ENCODE measurements at places on chromosomes 13 and 19.

- DNase-seq = peak; percentile 90
Observed at GRCh38 chr13:48505597-48506091, 27.2 kb downstream of the RCBTB2 start.

DNA sequence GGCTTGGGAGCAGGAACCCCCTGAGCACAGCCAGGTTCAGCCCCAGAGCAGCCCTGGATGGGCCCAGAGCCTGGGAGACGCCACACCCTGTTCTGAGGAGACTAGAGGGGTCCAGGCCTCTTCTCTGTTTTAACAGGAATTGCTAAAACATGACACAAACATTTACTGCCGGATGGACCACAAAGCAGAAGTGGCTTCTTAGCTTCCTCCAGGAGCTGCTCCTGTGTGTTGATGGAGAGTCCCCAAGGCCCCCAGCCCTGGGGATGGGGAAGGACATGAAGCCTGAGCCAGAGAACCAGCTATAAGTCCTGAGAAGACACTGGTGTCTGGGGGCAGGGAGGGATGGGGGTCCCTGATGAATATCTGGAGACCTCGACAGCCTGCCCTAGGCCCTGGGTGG is 14.6 kb downstream of the CEACAM3 start:
- no peak for DNase-seq

- no peak for DNase-seq
Observed at GRCh38 chr13:98450539-98451111, 126.3 kb downstream of the STK24 start.

DNA sequence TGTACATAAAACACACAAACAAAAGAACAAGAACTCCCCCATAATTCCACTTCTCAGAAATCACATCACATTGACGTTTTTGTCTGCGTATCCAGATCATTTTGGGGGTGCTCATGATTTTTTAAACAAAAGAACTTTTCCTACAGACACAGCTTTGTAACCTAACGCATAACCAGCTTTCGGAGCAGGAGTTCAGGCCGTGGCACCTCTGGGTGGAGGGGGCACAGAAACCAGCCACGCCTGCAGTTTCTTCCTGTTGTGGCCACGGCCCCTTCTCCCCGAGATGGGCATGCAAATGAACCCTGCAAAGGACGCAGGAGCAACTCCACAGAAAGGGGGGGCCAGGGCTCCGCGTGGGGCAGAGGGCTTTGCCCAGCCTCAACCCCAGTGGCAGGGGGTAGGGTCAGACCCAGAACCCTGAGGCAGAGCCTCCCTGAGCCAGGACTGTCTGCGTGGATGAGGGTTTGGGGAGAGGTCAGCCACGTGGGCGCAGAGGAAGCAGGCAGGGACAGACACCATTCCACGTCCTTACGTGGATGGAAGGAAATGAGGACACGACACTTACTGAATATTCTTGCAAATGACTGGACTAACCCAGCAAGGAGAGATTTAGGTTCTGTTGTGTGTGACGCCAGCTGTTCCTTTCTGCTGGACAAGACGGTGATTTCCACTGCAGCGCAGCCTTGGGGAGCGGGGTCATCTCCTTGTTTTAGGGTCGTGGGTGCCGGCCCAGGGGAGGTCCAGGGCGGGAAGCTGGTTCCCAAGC is 64.4 kb downstream of the RASA3 start:
- DNase-seq = no peak

DNA sequence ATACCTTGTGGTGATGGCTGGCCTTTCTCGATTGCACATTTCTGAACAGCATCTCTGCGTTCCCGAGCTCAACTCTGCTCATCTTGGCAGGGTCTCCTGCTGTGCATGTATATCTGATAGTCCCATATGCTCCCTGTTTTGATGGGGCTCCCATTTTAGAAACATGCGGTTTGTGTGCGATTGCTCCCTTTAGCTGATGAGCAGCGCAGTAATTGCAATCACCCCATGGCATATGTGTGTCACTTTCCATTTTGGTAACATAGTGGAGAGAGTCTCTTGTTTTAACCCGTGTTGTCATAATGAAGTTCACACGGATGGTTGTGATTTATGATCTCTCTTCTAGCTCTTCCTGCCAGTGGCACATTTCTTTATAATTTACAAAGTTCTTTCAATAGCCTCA is 144.7 kb downstream of the MTUS2 start:
- DNase-seq = no peak

- no peak for DNase-seq
Observed at GRCh38 chr13:50586414-50587083, 256.9 kb downstream of the DLEU7 start.

DNA sequence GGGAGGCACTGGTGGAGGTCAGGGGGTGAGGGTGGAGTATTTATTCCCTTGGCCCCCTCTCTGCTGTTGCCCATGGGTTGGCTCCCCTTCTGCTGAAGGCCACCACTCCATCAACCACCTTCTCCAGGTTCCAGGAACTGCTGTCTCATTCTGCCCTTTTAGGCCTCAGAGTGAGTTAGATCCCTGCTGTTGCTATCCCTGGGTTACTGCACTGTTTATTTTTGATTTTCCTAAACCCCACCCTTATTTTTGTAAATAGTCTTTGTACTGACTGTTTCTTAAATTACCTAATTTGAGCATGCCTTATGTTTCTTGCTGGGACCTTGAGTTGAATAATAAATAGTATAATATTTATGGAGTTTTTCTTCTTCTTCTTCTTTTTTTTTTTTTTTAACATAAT is 132.8 kb downstream of the RGCC start:
- no peak for DNase-seq

GRCh38 chr19:43777163-43777695 is 3.5 kb downstream of the KCNN4 start:
- DNase-seq = peak; percentile 46

DNA sequence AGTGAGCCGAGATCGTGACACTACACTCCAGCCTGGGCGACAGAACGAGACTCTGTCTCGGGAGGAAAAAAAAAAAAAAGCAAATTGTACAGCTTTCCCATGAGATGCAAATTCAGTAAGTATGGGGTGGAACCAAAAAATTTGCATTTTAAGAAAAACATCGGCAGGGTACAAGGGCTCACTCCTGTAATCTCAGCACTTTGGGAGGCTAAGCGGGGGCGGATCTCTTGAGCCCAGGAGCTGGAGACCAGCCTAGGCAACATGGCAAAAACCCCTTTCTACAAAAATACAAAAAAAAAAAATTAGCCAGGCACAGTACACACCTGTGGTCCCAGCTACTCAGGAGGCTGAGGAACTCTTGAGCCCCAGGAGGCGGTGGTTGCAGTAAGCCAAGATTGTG is 91.2 kb downstream of the ELF1 start:
- DNase-seq = no peak

DNA sequence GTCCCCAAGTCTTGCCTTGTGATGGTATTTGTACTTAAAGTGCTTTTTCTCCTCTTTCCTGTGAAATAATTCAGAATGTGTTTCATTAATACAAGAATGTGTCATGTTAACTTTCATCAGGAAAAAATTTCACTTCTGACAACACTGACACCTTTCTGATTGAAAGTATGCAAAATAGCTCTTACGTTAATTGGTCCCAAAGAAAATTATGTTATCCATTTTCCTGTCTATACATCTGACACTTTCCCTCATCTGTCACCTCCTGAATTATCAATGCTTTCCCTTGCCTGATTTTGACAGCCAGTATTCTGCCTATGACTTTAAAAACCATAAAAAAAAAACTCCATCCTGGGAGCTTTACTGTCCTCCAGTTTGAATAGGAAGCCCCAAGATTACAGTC is 336.5 kb downstream of the ATP8A2 start:
- DNase-seq = no peak

Data from adipocyte (in vitro differentiated cells).